ENCODE measurements at places on chromosomes 3 and 15.

DNA sequence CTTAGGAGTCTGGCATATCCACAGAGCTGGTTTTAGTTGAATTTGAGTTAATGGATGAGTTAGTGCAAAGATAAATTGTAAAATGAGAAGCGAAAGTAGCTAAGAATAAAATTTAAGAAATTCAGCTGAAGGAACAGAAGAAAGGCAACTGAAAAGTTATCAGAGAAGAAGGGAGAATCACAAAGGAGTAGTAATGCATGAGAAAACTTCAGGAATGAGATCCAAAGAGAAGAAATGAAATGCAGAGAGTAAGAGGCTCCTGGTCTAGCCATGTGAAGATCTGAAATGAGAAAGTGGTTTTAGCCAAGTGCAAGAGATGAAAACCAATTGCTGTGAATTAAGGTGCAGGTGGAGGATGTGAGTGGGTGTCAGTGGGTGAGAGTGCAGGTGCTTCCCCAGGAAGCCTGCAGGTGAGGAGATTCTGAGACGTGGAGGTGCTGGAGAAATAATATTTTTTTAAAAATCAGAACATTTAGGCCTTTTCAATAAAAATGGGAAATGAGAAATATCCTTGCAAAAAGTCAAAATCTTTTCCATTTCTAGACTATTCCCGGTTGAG lies 18.5 kb downstream of the KBTBD8 start:
- no peak for DNase-seq

DNA sequence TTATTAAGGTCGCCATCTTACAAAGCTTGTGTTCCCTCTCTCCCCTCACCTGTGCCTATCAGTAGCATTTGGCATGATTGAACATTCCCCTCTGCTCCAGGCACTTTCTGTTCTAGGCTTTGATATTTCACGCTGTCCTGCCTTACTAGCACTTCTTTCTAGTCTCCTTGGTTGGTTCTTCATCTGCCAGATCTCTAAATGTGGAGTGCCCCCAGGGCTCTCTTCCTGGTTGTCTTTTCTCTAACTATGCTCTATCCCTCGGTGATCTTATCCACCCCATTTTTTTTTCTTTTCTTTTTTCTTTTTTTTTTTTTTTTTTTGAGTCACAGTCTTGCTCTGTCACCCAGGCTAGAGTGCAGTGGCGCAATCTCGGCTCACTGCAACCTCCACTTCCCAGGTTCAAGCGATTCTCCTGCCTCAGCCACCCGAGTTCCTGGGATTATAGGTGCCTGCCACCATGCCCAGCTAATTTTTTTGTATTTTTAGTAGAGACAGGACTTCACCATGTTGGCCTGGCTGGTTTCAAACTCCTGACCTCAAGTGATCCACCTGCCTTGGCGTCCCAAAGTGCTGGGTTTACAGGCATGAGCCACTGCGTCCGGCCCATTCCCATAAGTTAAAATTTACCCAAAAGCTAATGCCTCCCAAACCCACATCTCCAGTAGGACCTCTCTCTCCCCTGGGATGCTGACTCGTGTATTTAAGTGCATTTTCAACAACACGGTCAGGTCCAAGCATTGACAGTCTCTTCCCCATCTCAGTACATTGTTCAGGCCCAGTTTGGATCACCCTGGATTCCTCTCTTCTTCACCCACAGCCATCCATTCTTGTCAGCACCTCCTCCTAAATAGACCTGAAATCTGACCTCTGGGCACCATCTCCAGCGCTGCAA lies 5.2 kb downstream of the NUSAP1 start:
- no peak for DNase-seq

- DNase-seq = no peak
These were observed 408.2 kb upstream of the RASGRP1 start for GRCh38 chr15:38972831-38973230.

- no peak for DNase-seq
These were observed 38.9 kb upstream of the DCLK3 start for GRCh38 chr3:36803091-36803791.

DNA sequence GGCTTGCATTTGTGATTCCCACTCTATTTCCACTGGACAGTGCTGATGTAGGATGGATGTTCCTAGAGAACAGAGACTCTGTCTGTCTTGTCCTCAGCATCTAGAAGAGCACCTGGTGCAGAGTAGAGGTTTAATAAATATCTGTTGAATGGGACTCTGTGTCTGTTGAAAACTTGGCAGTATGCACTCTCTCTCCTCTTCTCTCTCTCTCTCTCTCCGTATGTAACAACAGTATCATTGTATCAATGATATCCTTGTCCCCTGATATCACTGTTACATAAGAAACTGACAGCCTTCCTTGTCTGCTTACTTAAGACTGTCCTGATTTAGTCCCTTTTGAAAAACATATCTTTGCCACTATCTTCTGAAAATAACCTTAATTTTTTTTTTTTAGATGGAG lies 24.3 kb upstream of the MGLL start:
- DNase-seq = no peak

DNA sequence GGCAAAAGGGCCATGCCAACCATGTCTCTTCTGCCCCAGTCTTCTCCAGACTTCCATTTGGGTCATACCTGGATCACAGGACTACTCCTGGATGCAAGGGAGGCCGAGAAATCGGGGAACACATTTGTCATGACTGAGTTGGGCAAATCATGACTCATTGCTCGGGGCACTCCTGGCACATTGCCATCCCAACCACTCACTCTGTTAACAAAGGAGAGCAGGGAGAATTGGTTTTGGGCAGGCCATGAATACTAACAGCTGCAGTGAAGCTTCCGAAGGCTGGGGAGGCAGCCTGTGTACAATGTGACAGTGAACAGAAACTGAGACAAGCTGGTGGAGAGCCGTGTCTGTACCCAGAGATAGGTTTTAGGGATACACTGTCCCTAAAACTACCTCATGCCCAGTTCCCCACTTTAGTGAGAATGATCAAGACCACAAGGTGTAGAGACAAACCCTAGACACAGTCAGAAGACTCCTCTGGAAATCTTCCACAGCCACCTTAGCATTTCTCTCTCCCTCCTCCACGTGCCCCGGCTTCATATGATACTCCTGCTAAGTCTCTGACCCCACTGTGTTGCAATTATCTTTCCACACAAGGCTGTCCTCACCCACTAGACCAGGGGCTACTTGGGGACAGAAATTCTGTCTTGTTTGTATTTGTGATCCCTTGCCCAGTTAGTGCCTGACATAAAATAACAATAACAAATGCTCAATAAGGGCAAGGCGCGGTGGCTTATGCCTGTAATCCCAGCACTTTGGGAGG lies 10.5 kb upstream of the BUB1B start:
- DNase-seq = no peak
